ENCODE measurements at places on chromosomes 7 and 10.

DNA sequence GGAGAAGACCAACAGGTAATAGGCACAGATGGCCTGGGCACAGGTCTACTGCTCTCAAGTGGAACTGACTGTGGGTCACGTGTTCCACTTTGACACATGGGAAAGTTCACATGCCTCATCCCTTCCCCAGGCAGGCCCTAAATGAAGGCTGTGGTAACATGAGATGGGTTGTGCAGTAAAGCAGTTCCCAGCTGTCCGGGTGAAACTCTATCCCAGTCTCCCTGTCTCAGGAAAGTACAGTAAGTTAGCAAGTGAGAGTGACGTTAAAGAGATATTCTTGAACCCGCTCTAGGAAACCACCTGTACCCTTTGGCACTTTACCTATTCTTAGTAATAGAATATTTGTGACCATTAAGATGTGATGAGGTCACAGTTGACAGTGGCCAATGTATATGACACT lies 343.7 kb upstream of the AOAH start:
- no peak for DNase-seq

DNA sequence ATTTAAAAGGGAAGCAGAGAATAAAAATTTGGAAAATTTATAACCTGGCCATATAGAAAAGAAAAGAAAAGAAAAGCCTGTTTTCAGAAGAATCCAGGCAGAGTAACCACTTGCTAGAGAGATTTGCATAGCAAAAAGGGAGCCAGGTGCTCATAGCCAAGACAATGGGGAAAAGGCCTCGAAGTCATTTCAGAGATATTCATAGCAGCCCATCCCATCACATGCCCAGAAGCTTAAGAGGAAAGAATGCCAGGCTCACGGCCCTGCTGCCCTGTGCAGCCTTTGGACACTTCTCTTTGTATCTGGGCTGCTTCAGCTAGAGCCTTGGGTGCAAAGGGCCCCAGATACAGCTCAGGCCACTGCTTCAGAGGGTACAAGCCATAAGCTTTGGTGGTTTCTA lies 159.8 kb downstream of the CCDC7 start:
- no peak for DNase-seq

- no peak for DNase-seq
Measured at GRCh38 chr10:44985175-44985681, 6.6 kb upstream of the DEPP1 start.

DNA sequence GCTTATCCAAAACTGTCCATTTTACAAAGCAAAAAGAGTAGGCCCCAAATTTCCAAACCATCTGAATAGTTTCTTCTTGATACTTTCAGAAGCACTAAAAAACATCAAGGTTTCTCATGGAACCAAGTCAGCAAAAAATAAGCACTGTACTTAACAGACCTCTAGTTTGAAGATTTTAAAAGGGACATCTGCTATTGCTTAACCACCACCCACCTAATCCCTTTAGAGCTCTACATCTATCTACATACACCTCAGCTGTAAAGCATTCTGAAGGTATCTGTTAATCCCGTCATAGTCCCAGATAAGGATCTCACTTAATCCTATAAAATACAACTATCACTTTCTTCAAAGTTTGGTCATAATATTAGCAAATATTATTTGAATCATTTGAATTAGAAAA lies 72.3 kb downstream of the HIBADH start:
- DNase-seq, result no peak

- no peak for DNase-seq
Measured at GRCh38 chr7:30143748-30144251, 9.0 kb downstream of the MTURN start.

- DNase-seq, result no peak
Measured at GRCh38 chr10:10685566-10685965, 332.1 kb upstream of the CELF2 start.

DNA sequence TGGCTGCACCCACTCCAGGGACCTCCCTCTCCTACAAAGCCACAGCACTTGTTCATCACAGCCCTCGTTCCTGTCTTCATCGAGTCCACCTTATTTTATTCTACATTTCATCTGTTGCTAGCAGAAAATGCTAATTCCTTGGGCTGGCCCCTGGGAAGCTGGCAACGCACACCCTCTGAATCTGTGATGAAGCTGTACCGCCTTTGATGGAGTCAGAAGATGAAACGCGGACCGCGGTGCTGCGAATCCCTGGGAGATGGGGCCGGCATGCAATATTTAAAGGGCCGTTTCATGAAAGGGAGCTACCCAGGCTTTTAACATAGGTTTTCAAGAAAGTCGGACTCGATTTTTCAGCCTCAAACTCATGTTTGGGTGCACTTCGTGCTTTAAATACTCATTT lies 88.5 kb downstream of the NPTX2 start:
- DNase-seq, result no peak

DNA sequence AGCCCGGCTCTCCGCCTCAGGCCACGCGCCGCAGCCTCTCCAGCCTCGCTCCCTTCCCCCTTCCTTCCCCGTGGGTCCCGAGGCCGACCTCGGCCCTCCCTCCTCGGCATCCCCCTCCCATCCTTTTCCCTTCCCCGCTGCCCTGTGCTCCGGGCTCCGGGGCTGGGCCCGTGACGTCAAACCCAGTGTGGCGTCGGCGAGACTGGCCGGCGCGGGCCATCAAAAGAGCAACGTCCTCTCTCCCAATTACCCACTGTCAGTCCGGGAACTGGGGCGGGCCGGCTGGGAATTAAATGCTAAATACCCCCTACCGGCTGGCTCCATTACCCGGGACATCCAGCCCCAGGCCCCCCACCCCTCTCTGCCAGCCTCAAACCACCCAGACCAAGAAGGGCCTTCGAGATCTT lies 2.6 kb upstream of the GATA3 start:
- no peak for DNase-seq

DNA sequence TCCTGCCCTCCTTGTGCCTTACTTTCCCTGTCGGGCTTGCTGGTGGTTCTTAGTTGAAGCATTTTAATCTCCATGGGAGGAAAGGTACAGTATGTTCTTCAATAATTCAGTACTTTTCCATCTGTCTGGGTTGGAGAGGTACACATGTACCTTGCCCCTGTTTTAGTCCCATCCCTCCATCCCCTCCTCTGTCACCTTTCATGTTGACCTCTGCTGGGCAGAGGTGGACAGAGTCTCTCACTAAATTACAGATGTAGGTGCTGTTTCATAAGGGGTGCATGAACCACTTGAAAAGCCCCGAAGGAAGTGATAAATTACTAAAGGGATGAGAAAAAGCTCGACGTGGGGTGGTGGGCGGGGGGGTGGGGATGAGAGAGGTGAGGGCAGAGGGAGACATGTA lies 5.4 kb downstream of the AGFG2 start:
- DNase-seq, result no peak

GRCh38 chr10:63204667-63205391 lies 71.7 kb downstream of the NRBF2 start:
- DNase-seq, result no peak

GRCh38 chr10:50740293-50740648 lies 535 bp downstream of the ASAH2B start:
- no peak for DNase-seq

DNA sequence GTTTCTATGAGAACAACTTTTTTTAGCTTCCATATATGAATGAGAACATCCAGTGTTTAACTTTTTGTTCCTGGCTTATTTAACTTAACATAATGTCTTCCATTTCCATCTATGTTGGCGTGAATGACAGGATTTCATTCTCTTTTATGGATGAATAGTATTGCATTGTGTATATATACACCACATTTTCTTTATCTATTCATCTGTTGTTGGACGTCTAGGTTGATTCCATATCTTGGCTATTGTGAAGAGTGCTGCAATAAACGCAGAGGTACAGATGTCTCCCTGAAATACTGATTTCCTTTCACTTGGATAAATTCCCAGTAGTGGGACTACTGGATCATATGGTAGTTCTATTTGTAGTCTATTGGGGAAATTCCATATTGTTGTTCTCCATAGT lies 44.3 kb upstream of the MAGI2 start:
- no peak for DNase-seq

GRCh38 chr10:33093362-33093761 lies 135.3 kb upstream of the ITGB1 start:
- DNase-seq, result no peak

DNA sequence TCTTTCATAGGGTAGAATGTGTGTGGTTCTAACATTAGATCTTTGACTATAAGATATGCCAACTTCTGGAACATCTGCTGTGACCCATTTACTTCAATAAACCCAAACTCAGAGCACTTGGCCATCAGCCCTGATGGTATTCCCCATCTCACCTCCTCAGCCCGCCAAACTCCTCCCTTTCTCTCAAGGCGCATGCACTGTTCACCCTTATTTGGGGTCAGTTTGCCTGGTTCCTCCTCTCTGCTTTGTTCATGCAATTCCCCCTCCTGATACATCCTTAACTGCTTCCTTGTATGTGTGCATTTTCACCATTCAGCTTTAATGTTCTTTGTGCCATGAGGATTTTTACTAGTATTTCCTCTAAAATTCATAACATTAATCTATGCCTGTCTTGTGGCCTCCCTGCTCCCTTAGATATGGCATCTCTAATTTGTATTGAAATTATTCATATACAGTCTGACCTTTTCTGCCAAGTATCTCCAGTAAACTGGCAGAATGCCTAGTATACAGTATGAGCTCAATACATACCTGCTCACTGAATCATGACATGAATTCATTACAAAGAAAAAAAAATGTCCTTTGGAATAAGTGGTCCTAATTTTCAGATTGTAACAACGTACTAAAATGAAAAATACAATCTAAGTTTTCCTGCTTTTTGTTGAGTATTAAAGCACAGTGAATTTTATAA lies 336.8 kb upstream of the IGFBP3 start:
- DNase-seq, result no peak

DNA sequence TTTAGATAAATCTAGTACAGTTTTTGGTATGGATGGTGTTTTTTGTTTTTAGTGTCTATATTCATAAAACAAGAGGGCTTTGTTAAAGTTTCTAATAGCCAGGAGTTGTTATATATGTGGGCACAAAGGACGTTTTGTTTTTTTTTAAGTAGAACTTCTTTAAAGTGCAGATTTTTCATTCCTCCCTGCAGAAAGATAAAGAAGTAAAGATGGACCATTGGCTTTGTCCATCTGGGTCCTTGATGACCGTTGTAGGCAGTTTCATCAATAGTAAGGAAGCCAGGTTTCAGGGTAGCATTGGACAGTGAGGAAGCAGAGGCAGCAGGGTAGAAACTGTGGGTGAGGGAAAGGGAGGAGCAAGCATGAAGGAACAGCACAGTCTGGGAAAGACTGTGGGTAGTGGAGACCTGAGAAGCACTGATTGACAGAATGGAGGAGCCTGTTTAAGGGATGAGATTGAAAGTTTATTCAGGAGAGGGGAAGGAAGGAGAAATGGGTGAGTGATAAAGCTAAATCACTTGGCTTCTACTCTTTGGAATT lies 5.3 kb downstream of the CALU start:
- no peak for DNase-seq

GRCh38 chr7:45974540-45975360 lies 53.7 kb upstream of the IGFBP3 start:
- DNase-seq, result no peak

- no peak for DNase-seq
Measured at GRCh38 chr7:103576641-103577040, 130.6 kb upstream of the SLC26A5 start.

GRCh38 chr7:67453580-67454380 lies 457.1 kb downstream of the TYW1 start:
- no peak for DNase-seq

GRCh38 chr10:75508814-75509306 lies 77.4 kb downstream of the LRMDA start:
- DNase-seq, result no peak

GRCh38 chr10:133316266-133316665 lies 7.6 kb downstream of the ZNF511 start:
- no peak for DNase-seq

DNA sequence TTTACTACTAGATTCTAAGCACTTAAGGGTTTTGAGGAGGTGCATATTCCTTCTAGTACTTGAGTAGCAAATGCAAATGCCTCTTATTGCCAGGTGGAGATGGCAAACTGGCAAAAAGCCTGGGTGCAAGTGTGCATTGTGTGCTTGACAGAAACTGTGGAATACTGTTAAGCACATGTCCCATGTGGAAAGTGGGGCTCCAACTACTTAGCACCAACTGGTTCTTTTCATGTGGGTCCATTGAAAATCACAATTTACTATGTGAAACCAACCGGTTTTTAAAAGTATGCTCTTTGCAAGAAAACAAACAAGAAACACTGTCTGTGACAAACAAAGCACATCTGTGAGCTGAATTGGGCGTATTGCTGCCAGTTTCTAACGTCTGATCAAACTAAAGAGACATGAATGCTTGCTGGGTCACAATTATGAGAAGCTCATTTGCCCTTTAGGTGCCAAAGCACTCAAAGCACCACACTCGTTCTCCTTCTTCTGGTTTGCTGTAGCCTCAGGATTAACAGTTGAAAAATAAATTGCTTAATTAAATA lies 197.4 kb downstream of the SEMA3E start:
- DNase-seq, result no peak

GRCh38 chr7:81210137-81211064 lies 291.6 kb upstream of the SEMA3C start:
- no peak for DNase-seq

DNA sequence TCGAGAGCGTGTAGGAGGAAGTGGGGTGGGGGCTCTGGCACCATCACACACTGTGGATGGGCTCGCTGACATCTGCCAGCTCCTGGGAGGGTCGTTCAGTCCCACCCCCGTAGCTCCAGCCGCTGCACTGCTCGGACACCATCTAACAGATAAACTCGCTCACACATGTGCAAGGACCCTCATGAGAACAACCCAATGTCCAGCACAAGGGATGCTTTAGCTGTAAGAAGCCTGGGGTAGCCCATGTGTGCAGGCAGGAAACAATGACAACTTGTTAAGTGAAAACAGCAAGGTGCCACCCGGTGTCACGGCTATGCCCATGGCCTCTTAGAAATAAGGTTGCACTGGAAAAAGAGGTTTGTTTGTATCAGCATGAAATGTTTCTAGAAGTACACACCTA lies 14.1 kb downstream of the OGDHL start:
- DNase-seq, result no peak

DNA sequence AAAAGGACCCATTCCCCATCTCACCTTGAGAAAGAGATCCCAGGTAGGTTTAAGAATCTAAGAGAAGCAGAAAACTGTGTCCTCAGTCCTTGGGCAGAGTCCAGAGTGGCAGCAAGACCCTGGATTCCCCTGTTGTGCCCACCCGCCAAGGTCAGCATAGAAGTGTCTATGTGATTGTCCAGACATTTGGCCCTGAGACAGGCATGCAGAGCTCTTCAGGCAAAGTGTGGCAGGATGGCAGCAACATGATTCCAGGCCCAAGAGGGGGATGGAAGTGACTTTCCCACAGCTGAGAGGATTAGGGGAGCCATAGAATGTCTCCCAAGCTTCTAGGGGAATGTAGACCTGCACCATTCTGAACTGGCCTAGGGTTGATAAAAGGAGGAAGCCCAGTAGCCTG lies 39.1 kb upstream of the OPALIN start:
- no peak for DNase-seq

- DNase-seq, result no peak
Measured at GRCh38 chr10:3873728-3874461, 88.9 kb upstream of the KLF6 start.

All from cortex of kidney (tissue), 1 donor.